ENCODE measurements at places on chromosomes 1 and 21.

DNA sequence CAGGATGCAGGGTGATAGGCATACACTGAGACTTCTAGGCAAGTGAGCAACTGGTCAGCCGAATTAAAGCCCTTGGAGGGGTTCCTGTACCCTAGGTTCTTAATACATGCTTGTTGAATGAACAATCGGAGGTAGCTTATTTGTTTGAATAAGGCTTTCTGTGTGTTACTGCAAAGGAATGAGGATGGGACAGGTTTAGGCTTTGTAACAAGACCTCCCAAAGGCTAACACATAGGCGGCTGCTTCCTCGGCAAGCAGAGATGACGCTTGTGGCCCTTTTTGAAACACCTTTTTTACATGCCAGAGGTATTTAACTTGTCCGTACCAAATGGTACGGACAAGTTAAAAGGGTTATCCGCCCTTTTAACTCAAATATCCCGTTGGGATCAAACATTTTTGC, 511.6 kb downstream of the KIF26B start:
- no peak for DNase-seq

- DNase-seq, result no peak
Measured at GRCh38 chr21:31997191-31997590, 124.4 kb downstream of the HUNK start.

- no peak for DNase-seq
Measured at GRCh38 chr1:63784083-63784482, 10.3 kb downstream of the ROR1 start.

DNA sequence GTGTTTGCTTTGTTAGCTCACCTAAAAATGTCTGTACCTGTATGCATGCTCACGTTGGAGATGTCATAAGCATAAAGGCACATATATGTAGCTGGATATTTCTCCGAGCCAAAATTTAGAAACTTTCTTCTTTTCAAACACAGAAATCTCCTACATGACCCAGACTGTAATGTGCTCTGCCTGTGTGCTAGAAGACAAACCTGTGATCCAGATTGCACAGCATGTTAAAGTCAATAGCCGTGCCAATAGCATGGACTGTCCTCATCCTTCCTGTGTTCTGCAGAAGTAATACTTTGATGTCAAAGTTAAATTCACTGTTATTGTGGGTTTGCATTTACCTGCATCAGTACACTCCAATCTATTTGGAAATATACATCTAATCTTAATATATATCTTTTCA, 346.2 kb upstream of the ZRANB2 start:
- no peak for DNase-seq

DNA sequence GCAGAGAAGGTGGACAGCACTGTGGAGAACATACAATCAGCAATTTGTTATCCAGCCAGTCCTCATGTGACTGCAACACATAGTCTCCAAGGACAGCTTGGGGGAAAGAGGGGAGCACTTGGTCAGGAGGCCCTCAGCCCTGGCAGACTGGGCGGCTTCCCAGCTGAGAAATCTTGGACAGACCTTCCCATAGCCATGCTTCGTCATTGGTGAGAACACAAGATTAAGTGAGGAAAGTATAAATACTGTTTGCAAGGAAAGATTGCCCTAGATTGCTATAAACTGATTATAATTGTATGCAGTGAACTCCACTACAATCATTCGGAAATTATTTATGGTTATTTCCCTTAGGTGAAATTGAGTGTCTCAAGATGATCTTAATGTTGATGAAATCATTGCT, 131.5 kb downstream of the LMX1A start:
- DNase-seq, result no peak

- no peak for DNase-seq
Measured at GRCh38 chr1:111516005-111516535, 12.6 kb upstream of the ADORA3 start.

DNA sequence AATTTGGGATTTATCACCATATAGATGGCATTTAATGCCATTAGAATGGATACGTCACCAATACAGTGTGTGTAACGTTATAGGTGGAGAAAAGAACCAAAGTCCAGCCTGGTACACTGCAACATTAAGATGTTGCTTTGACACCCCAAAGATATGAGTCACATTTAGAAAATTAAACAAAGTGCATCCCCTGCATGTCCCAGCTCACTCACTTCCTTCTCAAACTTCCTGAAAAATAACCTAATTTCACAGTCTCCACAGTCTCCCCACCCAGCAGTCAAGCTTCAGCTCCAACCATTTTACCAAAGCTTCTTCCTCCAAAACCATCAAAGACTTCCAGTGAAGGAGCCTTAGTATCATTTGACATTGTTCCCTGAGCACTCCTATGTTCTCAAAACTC, 111.9 kb downstream of the OMA1 start:
- no peak for DNase-seq

GRCh38 chr1:62285440-62285839, 33.8 kb downstream of the KANK4 start:
- no peak for DNase-seq

DNA sequence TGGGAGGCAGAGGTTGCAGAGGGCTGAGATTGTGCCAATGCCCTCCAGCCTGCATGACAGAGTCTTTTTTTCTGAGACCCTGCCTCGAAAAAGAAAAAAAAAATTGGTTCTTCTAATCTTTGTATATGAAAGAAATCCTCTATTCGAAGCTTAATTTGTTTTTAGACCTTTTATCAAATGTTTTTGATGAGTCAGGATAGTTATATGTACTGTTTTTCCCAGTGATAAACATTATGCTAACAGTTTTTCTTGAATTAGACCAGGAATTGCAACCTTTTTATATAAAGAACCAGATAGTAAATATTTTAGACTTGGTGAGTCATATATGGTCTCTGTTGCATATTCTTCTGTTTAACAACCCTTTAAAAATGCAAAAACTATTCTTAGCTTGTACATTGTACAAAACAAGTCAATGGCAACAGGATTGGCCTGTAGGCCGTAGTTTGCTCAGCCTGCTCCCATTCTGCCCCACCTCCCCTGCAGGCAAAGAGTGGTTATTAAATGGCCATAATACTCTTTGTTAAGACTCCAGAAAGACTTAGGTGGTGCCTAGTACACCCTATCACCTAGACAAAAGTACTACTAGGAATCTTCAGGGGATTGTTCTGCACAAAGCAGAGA, 45.2 kb downstream of the LYST start:
- DNase-seq, result no peak

DNA sequence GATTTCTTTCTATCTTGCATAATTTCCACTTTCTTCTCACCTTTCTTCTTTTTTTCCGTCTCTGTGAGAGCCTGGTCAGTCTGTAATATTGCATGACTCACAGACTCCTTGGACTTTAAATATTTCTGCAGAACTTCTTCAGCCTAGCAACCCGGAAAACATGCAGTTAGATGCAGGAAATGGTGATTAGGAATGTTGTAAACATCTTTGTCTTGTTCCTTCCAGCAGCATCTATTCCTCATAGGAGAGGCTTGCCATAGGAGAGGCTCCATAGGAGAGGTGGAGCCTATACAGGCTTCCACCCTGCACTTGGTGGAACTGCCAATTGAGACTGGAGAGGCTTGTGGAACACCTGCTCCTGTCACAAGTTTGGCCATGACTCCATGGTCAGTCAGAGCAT, 10.0 kb downstream of the GBP5 start:
- no peak for DNase-seq

DNA sequence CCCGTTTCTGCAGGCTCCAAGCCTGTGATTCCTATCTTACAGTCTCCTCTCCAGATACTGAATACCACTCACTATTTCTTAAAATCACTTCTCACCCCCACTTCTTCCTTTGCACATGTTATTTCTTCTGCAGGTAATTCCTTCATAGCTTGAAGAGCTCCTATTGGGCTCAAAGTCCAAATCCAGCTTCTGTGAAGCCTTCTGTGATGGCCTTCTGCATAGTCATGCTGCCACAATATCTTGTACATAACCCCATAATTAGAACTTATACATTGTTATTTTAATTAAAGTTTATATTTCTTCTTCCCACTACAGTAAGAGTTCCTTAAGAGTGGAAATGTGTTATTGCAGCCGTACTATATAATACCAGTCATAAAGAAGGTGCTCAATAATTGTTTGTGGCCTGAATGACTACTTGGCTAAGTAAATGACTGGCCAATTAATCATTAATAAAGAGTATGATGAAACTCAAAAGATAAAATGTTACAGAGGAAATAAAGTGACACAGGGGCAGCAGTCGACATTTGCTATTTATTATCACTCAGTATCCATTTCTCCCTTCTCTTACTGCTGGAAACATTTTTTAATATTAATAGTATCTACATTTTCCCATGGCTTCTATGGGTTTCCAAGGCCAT, 886.6 kb downstream of the TTLL7 start:
- DNase-seq, result no peak

GRCh38 chr1:48080331-48081255, 83.4 kb upstream of the TRABD2B start:
- no peak for DNase-seq

DNA sequence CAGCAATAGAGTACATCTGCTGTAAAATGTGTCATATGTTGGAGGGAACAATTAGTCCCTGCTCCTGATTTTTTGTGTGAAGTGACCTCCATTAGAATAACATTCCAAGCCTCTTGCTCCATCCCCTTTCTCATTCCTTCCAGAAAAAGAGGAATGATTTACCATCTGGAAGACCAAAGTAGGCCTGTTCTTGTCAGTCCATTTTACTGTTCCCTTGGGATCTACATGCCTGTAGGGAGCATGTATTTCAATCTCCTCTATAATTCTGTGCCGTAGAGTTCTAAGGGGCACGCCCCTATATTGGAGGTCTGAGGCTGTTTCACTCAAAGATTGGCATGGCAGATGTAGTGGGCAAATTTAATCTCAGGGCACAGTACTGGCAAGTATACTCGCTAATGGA, 48.8 kb upstream of the MAN1A2 start:
- no peak for DNase-seq

- DNase-seq, result no peak
Measured at GRCh38 chr1:119648620-119649004, 546 bp upstream of the ZNF697 start.

GRCh38 chr1:206954459-206955342, 8.4 kb upstream of the PIGR start:
- DNase-seq, result no peak

DNA sequence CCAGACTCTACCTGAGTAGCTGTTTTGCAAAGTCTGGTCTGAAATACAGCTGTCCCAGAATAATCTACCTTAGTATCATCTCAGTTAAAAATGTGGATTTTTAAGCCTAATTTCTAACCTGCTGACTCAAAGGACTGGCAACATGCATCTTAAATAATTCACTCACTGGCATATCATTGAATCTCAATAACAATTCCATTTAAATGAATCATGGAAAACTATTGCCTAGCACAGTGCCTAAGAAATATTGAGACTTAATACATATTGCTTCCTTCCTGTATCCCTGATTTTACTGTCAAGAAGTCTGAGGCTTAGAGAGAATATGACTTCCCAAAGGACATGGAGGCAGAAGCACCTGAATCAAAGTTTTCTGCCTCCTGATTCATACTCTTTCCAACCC, 3.1 kb downstream of the CCDC190 start:
- DNase-seq, result no peak

DNA sequence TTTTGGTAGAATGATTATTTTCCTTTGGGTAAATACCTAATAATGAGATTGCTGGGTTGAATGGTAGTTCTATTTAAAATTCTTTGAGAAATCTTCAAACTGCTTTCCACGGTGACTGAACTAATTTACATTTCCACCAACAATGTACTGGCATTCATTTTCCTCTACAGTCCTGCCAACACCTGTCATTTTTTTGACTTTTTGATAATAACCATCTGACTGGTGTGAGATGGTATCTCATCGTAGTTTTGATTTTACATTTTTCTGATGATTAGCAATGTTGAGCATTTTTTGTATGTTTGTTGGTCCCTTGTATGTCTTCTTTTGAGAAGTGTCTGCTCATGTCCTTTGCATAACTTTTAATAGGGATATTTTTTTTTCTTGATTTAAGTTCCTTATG, 23.5 kb downstream of the KCNK2 start:
- DNase-seq, result no peak

GRCh38 chr21:41582298-41582840, 74.4 kb upstream of the TMPRSS2 start:
- no peak for DNase-seq

DNA sequence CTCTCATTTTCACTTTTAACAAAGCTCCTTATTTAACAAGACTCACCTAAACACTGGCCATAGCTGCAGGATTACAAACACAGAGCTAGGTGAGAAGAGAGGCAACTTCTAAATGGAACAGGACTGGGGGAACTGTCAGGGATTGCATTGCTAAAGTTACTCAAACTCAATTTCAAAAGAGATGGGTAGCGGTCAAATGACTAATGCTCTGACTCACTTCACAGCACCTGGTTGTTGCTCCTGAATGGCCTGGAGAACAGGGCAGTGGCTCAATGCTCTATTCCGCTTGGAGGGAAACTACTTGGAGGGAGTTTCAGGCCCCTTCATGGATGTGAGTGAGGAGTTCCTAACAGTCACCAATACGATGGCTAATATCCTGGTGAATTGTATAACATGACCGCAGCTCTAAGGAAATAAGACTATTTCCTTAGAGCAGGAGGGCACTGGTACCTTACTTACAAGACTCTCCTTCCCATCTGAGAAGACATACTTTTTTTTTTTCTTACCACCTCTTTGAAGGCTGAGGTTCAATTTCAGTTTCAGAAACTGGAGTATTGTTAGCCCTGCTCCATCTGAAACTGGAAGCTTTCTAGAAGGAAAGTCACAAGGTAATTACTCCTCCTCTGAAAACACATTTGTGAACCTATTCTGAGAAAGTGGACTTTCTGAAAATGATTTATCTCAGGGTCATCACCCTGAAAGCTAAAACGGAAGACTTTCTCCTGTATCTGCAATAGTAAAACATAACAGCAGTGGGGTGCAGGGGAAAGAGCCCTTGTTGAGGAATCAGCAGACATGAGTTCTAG, 9.5 kb downstream of the DPT start:
- DNase-seq, result no peak

- no peak for DNase-seq
Measured at GRCh38 chr1:95426772-95427171, 192.8 kb downstream of the RWDD3 start.

GRCh38 chr1:219466766-219467165, 146.1 kb downstream of the ZC3H11B start:
- no peak for DNase-seq

DNA sequence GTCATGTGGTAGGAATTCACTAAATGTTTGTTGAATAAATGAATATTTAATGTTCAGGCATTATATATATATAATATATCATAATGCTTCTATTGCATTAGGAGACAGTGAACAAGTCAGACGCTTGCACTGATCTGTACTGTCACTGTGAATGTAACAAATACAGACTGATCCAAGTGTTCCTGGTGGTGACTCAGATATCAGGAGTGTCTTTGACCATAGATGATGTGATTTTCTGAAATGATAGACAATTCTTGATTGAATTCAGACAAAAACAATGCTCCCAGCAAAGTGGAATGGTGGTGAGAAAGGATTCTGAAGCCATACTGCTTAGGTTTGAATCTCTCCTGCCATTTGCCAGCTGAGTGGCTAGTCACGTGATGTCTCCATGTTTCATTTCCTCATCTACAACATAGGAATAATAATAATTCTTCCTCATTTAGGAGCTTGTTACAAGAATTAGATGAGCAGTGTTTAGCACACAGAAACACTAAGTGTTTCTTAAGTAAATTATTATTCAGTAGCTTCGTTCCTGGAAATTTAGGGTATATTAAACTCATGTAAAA, 71.0 kb downstream of the OLFML2B start:
- DNase-seq, result no peak

GRCh38 chr1:78281580-78281979, 209.2 kb upstream of the PTGFR start:
- no peak for DNase-seq

GRCh38 chr1:87707411-87707810, 378.7 kb downstream of the LMO4 start:
- DNase-seq, result no peak
